ENCODE measurements at places on chromosomes 1 and 21.
A peak's percentile ranks its signal among the peaks of the same experiment; 100 is the strongest.

GRCh38 chr1:212062832-212063438 is 27.4 kb downstream of the DTL start:
- DNase-seq: no peak

GRCh38 chr1:232471250-232471649 is 158.7 kb downstream of the SIPA1L2 start:
- no peak for DNase-seq

DNA sequence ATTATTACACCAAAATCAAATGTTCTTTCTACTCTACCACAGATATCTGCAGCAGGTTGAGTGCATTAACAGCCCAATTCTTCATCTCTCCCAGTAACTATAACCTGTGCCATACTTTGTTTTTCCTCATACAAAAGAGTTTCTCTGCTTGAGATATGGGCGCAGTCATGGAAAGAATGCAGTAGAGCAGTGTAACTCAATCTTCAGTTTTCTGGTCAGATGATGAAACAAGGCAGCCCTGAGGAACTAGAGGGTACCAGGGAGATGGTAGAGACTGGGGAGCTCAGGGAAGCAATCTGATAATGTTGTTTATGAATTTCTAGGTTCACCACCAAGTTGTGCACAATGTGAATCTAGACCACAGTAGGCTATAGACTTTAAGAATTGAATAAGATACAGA is 39.6 kb downstream of the ASPM start:
- no peak for DNase-seq

GRCh38 chr1:206035027-206035426 is 11.3 kb upstream of the CTSE start:
- DNase-seq: no peak

DNA sequence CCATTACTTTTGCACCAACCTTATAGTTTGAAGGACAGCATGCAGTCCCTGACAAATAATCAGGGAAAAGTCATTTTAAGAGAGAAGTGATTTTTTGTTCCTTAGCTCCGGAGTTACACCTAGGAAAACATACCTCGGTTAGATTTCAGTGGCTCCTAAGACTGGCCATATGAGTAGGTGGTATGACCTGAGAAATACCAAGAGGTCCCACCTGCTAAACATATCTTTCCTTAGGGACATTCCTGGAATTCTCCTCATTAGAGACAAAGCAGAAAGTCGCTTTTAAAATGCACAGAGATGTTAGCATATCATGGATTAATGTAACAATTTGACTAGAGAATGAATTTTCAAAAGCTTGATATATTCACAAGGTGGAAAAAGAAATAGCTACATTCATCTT is 84.2 kb upstream of the RNPC3 start:
- no peak for DNase-seq

- no peak for DNase-seq
Measured at GRCh38 chr1:33396188-33397124, 34.4 kb downstream of the PHC2 start.

GRCh38 chr1:183550915-183551314 is 39.3 kb downstream of the NCF2 start:
- DNase-seq: no peak

DNA sequence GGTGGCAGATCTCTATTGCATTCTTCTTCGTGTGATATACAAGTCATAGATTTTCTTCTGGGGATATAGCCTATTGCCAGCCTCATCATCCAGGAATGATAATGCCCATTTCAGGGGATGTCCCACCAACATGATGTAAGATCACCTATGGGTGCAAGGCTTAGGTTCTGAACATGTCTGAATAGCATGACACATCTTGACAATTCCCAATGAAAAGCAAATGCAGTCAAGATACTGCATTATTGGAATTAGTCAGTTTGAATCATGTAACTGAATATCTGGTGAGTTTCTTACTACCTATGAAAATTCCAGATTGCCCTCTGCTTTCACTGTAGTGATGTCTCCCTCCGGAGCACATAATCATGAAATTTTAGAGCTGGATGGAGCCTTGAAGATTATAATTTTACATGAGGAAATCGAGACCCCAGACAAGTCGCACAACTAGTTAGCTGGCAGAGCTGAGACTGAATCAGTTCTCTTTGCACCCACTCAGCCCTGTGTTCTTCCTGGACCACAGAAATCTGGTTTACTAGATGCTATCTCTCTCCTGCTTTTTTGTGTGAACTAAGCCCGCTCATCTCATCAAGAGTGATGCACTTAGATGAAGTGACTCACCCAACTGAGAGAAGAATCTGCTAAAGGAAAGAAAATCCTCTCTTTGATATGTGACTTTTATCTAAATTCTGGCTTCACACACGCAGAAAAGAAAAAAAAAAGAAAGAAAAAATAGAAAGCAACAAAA is 65.0 kb downstream of the WDR64 start:
- DNase-seq: no peak

GRCh38 chr1:94925561-94926125 is 1.3 kb downstream of the CNN3 start:
- no peak for DNase-seq

DNA sequence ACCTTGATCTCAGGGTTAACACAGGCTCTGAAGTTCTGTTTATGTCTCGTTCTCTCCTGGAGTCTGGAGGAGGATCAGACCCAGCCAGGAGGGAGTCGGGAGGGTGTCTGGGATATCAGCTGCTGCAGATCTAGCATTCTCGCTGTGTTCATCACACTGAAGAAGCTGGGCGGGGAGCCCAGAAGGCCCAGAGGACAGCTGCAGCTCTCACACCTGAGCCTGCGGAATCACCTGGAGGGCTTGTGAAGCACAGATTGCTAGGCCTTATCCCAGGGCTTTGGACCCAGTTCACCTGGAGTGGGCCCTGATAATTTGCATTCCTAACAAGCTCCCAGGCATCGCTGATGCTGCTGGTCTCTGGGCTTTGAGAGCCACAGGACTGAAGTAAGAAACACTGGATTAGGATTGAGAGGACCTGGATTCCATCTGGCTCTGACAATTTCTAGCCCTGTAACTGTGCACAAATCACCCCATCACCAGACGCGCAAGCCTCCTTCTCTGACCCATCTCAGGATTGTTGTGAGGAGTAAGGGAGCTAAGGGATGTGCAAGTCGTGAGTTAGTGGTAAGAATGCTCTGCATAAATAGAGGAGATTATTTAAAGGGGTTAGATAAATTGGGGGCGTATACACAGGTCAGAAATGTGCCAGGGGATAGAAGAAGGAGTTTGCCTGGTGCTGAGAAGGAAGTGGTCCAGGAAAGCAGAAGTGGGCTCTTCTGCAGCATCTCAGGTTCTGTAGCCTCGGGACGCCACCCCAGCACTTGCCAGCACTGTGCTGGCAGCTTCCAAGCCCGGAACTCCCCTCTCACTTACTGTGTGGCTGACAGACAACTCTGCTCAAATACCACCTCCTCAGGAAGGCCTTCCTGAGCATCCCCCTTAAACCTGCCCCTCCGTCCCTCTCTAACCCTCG is 19.1 kb downstream of the ABCA4 start:
- DNase-seq: no peak

DNA sequence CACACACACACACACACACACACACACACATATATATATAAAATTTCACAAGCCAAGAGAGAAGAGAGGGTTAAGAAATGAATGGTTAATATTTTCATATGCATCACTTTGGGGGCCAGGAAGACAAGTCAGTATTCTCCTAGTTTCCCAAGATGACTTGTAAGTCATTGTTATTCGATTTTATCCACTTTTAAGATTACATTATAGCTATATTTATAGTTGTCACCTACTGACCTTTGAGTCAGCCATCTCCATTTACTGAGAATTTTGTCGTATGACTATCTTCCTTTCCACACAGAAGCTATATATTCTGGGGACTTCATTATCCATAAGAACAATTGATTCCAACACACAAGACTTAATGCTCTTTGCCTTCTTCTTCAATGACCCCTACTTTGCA is 8.9 kb downstream of the LYST start:
- no peak for DNase-seq

- DNase-seq: no peak
Measured at GRCh38 chr1:237258871-237259270, 216.9 kb downstream of the RYR2 start.

GRCh38 chr1:147575376-147575775 is 34.1 kb downstream of the BCL9 start:
- no peak for DNase-seq

DNA sequence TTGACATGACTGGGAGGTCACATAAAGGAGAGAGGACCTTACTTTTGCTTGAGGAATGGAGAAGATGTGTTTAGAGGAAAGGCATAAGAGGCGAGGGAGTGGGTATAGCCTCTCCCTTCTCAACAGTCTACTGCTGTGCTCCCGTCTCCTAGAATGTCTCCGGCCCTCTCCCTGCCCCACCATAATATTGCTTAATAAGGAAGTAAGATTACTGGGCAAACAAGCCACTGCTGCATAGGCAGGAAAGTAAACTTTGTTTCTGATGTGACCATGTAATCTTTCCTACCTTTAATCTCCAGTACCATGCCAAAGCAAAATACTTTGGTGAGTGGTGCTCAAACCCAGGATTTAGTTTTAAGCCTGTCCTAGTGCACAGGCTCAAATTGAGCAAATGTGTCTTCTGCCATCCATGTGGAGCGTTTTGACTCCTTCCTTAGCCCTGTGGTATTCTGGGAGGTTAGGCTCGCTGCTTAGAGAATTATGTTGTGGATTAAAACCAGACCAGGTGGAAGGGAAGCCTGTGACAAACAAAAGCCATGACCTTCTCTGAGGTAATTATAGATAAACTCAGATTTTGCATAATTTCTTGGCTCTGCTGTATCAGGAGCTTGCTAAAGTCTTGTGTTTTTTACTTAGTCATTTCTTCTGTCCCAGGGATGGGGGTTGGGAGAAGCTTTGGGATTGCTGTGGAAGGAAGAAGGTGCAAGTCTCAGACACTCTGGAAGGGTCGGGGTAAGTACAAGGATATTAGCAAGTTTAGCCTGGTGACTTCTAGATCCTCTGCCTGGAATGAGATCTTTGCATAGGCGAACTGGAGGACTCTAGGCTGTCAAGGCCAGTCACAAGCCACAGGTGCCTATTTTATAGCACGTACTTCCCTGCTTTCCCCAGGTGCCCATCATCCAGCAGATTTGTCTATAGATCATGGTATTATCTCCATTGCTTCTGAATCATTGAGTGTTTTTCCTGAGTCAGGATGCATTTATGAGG is 34.5 kb upstream of the DIPK1A start:
- DNase-seq: no peak

- no peak for DNase-seq
Measured at GRCh38 chr1:57086154-57086553, 120.3 kb upstream of the C8B start.

- DNase-seq: peak; percentile 54
Measured at GRCh38 chr1:32247983-32248889, 1.2 kb downstream of the FAM167B start.

DNA sequence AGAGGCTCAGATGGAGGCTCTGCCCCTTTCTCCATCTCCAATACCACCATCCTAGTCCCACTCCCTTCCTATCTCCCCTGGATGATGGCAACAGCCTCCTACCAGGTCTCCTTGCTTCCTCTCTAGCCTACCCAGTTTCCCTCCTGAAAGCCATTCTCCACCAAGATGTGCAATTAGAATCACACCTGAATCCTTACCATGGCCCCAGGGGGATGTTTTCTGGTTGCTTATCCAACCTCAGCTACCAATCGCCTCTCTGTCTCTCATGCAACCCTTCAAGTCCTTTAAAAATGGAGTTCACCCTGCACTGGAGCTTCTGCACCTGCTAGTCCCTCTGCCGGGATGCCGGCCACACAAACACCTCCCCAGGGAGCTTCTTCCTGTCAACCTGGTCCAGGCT is 2.9 kb downstream of the RCAN1 start:
- no peak for DNase-seq

DNA sequence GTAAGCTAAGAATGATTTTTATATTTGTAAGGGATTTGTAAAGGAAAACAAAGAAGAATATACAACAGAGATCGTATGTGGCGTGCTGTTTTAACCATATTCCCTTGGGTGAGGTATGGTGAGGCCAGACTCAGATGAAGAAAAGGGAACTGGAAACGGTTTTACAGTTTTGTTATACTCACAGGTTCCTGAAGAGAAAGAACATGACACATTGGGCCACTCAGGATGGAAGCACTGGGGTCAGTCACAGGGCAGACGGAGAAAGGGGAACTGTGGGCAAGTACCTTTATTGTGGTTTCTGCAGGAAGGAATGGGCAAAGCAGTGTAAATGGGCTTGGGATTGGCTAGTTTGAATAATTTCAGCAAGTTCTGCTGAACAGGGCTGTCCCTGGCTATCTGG is 177.4 kb downstream of the LBR start:
- DNase-seq: no peak

- no peak for DNase-seq
Measured at GRCh38 chr1:109579491-109579890, 31.1 kb downstream of the GNAI3 start.

DNA sequence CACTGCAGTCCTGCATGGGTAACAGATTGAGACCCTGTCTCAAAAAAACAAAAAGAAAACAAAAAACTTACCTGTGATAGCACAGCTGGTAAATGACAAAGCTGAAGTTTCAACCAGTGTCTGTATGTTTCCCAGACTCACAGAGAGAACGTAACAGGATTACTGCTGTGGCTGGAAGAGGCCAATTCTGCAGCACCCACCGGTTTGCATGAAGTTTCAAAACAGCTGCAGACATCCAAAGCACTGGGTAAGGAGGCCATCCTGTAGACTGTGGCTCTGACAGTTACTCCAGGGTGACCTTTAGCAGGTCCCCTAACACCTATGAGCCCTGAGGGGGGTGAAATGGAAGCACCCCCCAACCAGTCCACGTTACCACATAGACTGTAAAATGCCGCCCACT is 7.5 kb downstream of the ID3 start:
- DNase-seq: no peak

- no peak for DNase-seq
Measured at GRCh38 chr1:51284487-51284954, 45.8 kb downstream of the TTC39A start.

DNA sequence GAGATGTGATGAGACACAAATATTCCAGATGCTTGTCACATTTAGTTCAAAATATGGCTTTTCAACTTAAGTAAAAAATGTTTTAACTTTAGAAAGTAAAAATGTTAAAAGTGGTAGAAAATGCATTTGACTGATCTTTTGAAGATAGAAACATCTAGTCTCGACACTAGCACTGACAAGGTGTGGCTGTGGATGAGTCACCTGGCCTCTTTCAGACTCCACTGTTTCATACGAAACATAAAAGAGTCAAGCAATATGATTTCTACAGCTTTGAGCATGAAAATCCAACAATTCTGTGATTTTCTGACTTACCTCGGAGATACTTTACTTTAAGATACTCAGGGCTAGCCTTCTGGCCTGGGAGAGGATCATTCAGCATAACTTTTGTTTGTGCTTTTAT is 47.7 kb downstream of the TTC13 start:
- DNase-seq: no peak

All from stimulated activated CD8-positive, alpha-beta memory T cell treated with anti-CD3 and anti-CD28 coated beads, Interleukin-4, amount 100 ng/mL, for 4 hours (primary cell).